ENCODE measurements at places on chromosomes 1 and 21.

DNA sequence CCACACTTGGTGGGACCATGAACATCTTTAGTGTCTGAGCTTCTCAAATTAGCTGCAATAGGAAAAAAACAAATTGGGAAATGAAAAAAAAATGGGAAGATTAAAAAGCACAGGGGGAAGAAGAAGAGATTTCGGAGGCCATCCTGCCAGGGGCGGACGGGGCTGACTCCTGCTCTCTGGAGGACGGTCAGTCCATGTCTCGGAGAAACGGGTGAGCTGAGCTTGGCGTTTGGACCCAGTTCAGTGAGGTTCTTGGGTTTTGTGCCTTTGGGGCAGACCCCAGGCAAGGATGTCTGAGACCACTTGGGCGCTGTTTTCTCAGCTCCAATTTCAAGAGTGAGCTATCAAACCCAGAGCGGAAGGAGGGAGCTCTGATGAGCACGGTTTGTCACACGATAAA, 123.9 kb downstream of the PRDM2 start:
- no peak for DNase-seq

DNA sequence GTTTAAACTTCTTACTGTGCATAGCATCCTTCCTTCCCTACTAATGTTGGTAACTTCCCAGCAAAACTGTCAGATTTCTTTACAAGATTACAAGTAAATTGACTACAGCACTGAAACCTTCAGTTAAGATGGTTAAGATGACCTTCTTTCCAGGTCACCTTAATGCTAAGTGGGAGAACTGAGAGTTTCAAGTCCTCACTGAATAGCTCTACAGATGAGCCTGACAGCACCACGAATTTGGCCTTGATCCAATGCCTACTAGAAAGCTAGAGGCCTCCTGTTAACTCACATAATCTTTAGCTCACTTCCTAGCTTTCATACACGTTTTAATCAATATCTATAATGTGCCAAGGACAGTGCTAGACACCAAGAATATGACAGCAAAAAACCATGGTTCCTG, 276.0 kb upstream of the PLD5 start:
- no peak for DNase-seq

GRCh38 chr1:100700586-100700985, 19.0 kb upstream of the VCAM1 start:
- no peak for DNase-seq

DNA sequence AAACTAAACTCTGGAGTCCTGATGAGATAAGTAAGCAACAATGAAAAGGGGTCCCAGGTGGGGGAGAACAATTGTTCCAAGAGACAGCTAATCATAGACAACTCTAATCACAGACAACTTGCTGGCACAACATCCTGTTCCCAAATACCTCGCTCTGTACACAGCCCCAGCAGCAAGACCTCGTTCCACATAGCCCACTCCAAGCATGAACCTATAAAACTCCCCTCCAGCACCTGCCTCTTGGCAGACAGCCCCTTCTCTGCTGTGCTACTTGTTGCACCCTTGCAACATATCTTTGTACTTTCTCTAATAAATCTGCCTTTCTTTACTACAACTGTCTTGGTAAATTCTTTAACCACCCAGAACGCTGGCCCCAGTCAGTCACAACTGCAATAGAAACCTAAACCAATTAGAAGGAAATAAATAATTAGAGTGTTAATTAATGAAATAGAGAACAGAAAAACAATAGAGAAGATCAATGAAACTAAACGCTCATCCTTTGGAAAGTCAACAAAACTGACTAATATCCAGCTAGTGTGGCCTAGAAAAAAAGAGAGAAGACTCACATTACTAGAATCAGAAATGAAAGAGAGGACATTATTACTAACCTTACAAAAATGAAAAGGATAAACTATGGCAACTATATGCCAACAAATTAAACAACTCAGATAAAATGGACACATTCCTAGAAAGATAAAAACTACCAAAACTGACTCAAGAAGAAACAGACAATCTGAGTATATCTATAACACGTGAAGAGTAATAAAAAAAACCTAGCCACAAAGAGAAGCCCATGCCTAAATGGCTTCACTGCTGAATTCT, 36.1 kb downstream of the LRRC40 start:
- no peak for DNase-seq
